ENCODE measurements at places on chromosomes 1 and 21.

- DNase-seq, result no peak
- H3K27me3 ChIP-seq, result no peaks in the 10 kb centered on the region
- no peaks in the 10 kb centered on the region for H3K36me3 ChIP-seq
- no peak overlapping the region for H3K4me3 ChIP-seq
- H3K27ac ChIP-seq, result no peak overlapping the region
- no peaks in the 10 kb centered on the region for H3K4me1 ChIP-seq
Observed at GRCh38 chr1:162856260-162856659, 4.7 kb downstream of the CCDC190 start.

GRCh38 chr1:10696977-10697376, 99.5 kb downstream of the CASZ1 start:
- no peak for DNase-seq
- no peak overlapping the region for H3K27ac ChIP-seq
- H3K27me3 ChIP-seq, result no peaks in the 10 kb centered on the region
- H3K4me1 ChIP-seq, result peaks cover 30% of the 10 kb centered on the region

DNA sequence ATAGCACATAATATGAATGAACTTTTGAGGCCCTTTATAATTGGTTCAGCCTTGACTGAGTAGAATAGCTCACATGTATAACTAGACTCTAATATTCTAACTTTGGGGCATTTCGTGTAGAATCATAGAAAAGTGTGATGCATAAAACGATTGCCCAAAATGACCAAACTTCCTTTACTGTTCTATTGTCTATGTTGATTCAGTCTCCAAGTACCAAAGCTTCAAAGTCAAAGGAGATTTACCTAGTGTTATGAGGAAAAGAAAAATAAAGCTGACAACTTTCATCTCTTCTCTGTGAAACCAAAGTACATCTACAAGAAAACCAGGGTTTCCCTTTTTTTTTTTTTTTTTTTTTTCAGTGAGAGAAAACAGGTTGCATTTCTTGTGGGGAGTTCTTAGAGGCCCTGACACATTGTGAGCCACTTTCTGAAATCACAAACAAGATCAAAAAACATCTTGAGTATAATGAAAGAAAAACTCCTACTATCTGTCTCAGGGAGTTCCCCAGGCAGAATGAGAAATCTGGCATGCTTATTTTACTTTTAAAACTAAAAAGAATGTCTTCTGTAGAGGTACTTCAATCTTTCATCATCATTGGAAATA, 183.4 kb downstream of the TNFSF18 start:
- H3K4me1 ChIP-seq, result no peaks in the 10 kb centered on the region
- H3K27ac ChIP-seq, result no peak overlapping the region
- DNase-seq, result no peak
- no peaks in the 10 kb centered on the region for H3K27me3 ChIP-seq
- H3K36me3 ChIP-seq, result no peaks in the 10 kb centered on the region

DNA sequence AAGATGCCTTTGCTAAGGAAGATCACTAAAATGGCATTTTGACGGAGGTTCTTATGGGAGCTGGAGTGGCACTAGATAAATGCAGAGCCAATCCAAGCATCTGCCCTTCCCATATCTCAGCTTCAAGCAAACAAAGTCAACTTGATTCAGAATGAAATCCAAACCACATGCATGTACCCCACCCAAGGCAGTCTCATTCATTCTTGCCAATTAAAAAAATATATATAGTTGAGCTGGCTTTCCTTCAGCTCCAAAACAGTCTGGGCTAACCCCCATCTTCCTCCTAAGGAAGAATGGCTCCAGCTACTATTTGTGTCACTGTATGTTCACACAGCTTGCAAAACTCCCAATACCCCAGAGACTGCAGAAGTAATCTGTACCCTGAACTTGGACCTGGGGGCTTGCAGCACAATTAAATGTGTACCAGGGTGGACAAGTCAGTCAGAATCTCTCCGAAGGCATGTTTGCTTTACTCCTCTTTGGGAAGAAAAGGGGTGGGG, 35.4 kb downstream of the GPR3 start:
- H3K27ac ChIP-seq, result peak overlapping the region; percentile 58
- no peak for DNase-seq
- H3K36me3 ChIP-seq, result peaks cover 44% of the 10 kb centered on the region
- no peak overlapping the region for H3K4me3 ChIP-seq
- H3K27me3 ChIP-seq, result no peaks in the 10 kb centered on the region

- H3K27me3 ChIP-seq, result no peaks in the 10 kb centered on the region
- no peak overlapping the region for H3K4me3 ChIP-seq
- H3K27ac ChIP-seq, result no peak overlapping the region
- H3K4me1 ChIP-seq, result peaks cover 2% of the 10 kb centered on the region
Observed at GRCh38 chr1:73066866-73067265, 784.5 kb upstream of the NEGR1 start.

GRCh38 chr1:20846461-20847374, 59.6 kb upstream of the HP1BP3 start:
- H3K27ac ChIP-seq, result no peak overlapping the region
- peaks cover 3% of the 10 kb centered on the region for H3K36me3 ChIP-seq
- H3K27me3 ChIP-seq, result no peaks in the 10 kb centered on the region
- no peaks in the 10 kb centered on the region for H3K4me1 ChIP-seq
- no peak overlapping the region for H3K4me3 ChIP-seq

DNA sequence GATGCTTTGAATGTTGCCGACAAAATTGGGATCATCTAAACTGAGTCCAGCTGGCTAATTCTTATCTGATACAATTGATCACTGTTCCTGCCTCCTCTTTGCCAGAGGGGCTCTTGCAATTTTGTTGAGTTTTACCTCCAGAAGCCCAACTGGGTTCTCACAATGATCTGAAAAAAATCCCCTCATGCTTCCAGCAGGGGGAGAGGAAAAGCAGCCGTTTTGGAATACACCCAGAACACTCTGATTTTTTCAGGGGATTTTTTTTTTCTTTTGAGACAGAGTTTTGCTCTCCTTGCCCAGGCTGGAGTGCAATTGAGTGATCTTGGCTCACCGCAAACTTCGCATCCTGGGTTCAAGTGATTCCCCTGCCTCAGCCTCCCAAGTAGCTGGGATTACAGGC, 13.9 kb upstream of the RERE start:
- no peaks in the 10 kb centered on the region for H3K27me3 ChIP-seq
- no peaks in the 10 kb centered on the region for H3K36me3 ChIP-seq
- H3K27ac ChIP-seq, result no peak overlapping the region
- H3K4me3 ChIP-seq, result no peak overlapping the region
- H3K4me1 ChIP-seq, result no peaks in the 10 kb centered on the region
- no peak for DNase-seq

- no peaks in the 10 kb centered on the region for H3K36me3 ChIP-seq
- H3K4me1 ChIP-seq, result no peaks in the 10 kb centered on the region
- no peak overlapping the region for H3K4me3 ChIP-seq
- no peaks in the 10 kb centered on the region for H3K27me3 ChIP-seq
- no peak for DNase-seq
Observed at GRCh38 chr1:55593298-55593697, 378.1 kb upstream of the USP24 start.

GRCh38 chr1:161127649-161128048, 4.8 kb downstream of the DEDD start:
- H3K4me1 ChIP-seq, result peaks cover 5% of the 10 kb centered on the region
- H3K4me3 ChIP-seq, result no peak overlapping the region
- H3K27me3 ChIP-seq, result no peaks in the 10 kb centered on the region
- DNase-seq, result no peak
- H3K36me3 ChIP-seq, result peaks cover 15% of the 10 kb centered on the region

DNA sequence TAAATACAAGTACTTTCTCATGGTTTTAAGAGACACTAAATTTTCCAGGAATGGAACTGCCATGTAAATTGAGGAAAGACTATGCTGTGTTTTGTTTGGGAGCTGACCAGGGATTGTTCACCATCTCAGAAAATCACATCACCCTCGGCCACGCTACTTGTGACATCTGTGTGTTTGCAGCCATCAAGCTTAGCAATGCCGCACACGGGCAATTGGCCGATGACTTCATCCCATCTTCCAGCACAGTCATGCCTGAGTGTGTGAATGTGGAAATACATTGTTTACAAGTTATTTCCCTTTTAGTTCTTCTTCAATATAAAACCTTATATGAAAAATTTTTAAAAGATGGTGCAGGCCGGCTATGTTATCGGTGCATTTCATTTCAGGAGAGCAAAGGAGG, 121.6 kb downstream of the GLIS1 start:
- H3K27me3 ChIP-seq, result no peaks in the 10 kb centered on the region
- no peak overlapping the region for H3K27ac ChIP-seq
- no peaks in the 10 kb centered on the region for H3K4me1 ChIP-seq
- H3K36me3 ChIP-seq, result no peaks in the 10 kb centered on the region

DNA sequence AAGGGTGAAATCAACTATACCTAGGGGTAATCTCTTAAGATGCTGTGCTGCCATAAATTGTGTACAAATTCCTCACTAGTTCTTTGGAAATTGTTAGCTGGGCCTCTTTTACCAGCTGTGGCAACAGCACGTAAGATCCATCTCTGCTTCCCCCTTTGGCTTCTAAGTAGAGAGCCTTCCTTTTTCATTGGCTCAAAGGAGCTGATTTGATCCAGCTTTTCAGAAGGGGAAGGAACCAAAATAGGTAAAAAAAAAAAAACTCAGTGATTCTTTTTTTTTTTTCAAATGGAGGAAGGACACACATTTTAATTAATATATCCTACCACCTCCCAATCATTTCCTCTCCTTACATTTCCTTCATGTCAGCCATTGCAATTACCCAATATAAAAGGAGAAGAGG, 4.0 kb upstream of the RCAN1 start:
- H3K36me3 ChIP-seq, result no peaks in the 10 kb centered on the region
- H3K27ac ChIP-seq, result no peak overlapping the region
- no peak overlapping the region for H3K4me3 ChIP-seq
- peaks cover 1% of the 10 kb centered on the region for H3K27me3 ChIP-seq

GRCh38 chr1:207006914-207007313, 25.6 kb downstream of the C1orf116 start:
- H3K4me3 ChIP-seq, result no peak overlapping the region
- H3K27ac ChIP-seq, result peak overlapping the region; percentile 28
- H3K4me1 ChIP-seq, result no peaks in the 10 kb centered on the region
- H3K36me3 ChIP-seq, result no peaks in the 10 kb centered on the region
